Stomach (tissue), 19 donors: ENCODE measurements at places on chromosomes 2 and 18. TPM values are rescaled to one million over a fixed set of nuclear protein-coding genes. Genes with fewer than 3 reads are reported as not detected.

The HNMT gene
- total RNA-seq: 16.1 TPM

The CAPN14 gene
- total RNA-seq: not detected

The ARMC9 gene
- 4.6 TPM for total RNA-seq

The PLEKHH2 gene
- 13.6 TPM for total RNA-seq

DNA sequence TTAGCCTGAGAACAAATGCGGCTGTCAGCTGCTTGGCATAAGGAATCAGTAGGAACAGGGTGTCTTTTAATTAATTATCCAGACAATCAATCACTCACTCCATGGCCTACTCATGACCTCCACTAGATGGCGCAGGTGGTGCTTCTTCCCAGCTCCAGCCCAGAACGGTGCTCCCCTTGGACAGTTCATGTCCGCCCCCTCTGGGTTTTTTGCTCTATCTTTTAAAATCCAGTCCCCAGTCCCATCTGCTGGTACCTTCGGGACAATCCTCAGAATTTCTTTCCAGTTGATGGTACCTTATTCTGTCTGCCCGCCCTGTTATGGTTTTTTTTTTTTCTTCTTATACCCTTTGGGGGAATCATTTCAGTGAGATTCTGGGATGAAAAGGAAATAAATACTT, 99.8 kb downstream of the CACNB4 start:
- DNase-seq: peak; percentile 43

- DNase-seq: no peak
These were observed 9.8 kb upstream of the ARHGEF4 start for GRCh38 chr2:130826821-130827501.

- DNase-seq: no peak
These were observed 86.0 kb downstream of the MAPRE2 start for GRCh38 chr18:35127201-35127600.

- no peak for DNase-seq
These were observed 42.8 kb downstream of the METTL8 start for GRCh38 chr2:171390941-171391516.

DNA sequence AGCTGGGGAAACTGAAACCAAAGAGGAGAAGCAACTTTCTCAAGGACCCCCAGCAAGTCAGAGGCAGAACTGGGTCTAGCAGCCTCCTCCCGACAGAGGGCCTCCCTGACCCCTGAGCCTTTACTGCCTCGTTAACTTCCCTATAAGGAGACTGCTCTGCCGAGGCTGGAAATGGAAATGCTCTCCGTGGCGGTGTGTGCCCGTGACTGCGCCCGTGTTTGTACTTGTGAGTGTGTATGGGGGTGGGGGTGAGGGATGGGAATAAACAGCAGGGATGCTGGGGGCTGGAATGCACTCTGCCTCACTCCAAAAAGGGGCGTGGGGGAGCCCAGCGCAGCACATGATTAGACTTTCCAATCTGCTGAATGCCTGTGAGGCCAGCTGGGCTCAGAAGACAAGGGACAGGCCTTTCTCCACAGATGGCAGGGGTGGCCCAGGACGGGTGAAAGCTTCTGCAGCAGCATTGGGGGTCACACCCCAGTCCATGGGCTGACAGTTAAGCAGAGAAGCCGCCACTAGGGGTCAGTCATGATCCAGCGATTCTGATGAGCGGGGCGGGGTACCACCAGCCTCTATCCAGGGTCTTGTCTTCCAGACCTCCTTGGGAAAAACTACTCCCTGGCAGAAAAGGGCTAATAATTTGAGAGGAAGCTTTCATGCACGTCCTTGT, 26.8 kb downstream of the MPHOSPH10 start:
- peak; percentile 81 for DNase-seq

DNA sequence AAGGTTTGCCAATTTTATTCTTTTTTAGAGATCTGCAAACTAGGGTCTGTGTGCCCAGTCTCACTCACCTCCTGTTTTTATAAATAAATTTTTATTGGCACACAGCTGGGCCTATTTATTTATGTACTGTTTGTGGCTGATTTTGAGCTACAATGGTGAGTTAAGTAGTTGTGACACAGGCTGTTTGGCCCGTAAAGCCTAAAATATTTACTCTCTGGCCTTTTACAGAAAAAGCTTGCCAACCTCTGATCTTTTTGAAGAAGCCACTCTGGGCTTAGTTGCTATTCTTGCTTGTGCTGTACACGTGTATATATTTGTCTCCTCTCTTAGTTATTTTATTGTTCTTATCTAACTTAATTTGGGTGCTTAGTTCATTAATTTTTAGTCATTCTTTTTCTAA, 14.5 kb downstream of the NAB1 start:
- DNase-seq: no peak

- peak; percentile 17 for DNase-seq
These were observed 7.4 kb downstream of the BOD1L2 start for GRCh38 chr18:57154191-57154830.

DNA sequence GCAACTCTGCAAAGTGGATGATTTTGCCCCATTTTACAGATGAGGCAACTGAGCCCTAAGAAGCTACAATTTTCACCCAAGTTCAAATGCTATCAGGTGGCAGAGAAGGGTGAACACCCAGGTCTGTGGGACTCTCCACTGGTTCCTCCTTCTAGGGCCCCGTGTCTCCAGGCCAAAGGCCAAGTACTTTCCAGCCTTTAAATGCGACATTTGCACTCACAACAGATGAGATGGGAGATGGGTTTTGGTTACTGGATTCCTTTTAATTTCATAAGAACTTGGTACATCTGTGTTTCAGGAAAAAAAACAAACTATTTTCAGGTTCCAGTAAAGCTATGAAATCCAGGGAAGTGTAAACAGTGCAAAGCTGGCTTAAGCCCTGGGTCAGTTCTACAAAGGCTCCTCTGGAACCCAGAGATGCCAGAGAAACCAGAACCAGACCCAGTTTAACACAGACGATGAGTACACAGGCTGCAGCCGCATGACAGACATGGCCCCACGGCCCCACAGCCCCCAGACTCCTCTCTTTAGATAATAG, 361.7 kb downstream of the ANAPC1 start:
- DNase-seq: no peak

DNA sequence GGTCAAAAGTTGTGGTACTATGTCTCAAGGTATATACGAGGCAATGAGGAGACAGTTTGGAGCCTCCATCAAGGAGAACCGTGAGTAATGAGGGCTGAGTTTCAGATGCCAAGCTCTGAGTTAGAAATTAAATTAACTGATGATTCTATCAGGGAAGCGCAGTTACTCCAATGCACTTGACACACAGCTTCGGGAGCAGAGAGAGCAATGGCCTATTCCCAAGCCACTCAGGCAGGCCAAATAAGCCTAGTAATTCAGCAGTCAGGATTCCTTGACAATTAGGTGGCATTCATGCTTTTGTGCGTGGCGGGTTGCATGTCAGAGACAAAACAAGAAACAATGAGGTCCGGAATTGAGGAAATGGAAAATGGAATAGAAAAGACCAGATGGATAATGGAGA, 123.2 kb downstream of the MMADHC start:
- DNase-seq: no peak

DNA sequence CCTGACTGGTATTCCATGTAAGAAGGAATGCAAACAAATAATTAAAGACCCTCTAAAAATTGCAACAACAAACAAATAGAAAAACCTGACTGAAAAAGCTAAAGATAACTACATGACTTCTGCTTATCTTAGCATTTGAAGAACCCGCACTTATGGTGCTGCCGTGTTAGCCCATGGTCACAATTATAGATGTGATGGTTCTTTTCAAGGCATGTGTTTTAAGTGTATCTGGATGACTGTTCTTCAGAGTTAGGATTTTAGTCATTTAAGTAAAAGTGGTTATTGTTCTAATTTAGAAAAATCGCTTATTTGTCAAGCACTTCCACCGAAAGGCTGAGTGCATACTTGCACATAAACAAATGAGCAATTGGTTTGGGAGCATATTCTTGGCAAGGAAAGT, 77.3 kb downstream of the CPS1 start:
- no peak for DNase-seq

- DNase-seq: no peak
These were observed 13.1 kb downstream of the NDUFB3 start for GRCh38 chr2:201084863-201085262.

DNA sequence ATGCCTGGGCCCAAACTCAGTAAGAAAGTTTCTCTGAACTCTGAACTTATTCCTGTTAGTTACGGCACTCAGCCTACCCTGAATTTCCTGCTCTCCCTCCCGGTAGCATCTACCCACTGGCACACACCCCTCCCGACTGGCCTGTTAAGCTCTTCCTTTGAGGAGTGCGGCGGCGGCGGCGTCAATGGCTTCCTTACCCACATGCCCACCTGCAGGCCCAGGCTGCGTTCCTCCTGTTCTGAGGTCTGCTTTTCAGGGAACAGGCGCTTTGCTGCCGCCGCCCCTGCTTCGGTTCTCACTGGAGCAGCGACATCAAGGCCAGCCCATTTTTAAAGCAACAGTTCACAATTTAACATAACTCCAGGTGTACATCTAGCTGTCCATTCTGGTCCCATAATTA, 432.4 kb downstream of the DCDC2C start:
- no peak for DNase-seq

DNA sequence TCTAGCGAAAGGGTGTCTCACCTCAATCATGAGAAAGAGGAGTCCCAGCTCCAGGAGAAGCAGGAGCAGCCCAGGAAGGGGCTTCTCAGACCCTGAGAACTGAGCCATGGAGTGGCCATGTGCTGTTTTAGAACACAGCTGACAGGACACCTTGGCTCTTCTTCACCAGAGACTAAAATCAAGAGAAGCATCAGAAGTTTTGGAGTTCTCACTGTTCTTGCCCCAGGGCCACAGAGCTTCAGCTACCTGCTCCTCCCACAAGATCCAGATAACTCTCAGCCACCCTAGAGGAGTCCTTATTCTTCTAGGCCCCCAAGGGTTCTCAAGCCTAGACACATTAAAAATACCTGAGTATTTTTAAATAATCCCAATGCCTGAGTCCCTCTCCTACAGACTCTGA, 99.6 kb upstream of the ATP8B1 start:
- DNase-seq: no peak

DNA sequence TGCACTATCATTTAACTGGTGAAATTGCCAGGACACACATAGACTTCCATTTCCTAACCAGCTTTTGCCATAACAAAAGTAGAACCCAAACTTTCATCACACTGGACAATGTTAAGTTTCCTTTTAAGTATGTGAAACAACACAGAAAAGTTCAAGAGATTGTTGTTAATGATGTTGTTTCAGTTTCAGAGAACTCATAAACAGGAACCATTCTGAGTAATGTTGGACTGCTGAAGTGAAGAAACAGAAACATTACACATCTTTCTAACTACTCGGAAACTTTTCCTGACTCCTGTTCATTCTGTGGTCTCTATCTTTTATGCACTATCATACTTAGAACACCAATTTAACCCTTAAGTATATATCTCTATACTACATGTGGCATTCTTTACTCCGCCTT, 179.2 kb downstream of the RIT2 start:
- no peak for DNase-seq

- DNase-seq: no peak
These were observed 32.7 kb downstream of the TNP1 start for GRCh38 chr2:216827073-216827720.

DNA sequence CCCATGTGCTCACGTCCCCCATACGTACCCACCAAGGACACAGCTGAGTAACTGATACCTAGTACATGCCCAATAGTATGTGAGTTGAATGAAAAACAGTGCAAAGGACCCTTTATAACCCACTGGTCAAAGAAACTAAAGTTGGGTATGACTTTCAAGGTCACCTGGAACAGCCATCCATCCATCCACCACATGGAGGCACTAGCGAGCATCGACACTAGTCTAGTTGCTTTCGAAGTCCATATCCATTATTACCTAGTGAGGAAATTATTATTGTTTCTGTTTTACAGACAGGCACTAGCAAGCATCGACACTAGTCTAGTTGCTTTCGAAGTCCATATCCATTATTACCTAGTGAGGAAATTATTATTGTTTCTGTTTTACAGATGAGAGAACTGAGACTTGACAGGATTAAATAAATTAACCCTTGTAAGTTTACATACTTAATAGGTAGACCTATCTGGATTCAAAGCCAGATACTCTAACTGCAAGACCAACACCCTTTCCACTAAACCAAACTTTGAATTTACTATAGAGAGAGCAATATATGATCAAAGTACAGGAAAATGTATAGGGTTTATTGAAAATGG, 233.7 kb downstream of the METTL4 start:
- DNase-seq: peak; percentile 32

DNA sequence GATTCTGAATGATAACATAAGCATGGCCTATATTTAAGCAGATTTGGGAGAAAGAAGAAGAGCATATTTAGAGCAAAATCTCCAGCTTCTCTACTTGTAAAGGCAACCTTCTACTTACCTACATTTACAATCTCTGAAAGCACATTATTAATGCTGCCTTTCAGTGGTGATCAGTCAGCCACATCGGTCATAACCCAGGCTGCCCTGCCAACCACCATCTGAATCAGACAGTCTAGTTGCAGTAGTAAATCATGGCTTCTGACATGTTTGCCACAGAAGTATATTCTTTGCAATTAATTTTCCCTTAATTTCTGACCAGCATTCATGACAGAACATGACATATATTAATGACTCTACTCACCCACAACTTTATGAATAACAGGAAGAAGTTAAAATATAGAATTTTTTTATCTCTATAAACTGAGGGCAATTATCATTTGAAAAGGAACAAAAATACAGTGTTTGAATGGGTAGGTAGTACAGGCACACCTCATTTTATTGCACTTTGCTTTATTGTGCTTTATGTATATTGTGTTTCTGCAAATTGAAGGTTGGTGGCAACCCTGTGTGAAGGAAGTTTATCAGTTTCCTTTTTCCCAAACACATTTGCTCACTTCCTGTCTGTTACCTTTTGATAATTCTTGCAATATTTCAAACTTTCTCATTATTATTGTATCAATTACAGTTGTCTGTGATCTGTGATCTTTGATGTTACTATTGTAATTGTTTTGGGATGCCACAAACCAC, 531.6 kb upstream of the CHAC2 start:
- DNase-seq: no peak

- no peak for DNase-seq
These were observed 397.5 kb downstream of the FIGN start for GRCh38 chr2:163338270-163338669.
